ENCODE measurements at places on chromosomes 2 and 18.

GRCh38 chr2:221822416-221822815 is 250.3 kb upstream of the EPHA4 start:
- no peak for DNase-seq

- no peak for DNase-seq
Measured at GRCh38 chr2:200127848-200128247, 172.5 kb downstream of the MAIP1 start.

DNA sequence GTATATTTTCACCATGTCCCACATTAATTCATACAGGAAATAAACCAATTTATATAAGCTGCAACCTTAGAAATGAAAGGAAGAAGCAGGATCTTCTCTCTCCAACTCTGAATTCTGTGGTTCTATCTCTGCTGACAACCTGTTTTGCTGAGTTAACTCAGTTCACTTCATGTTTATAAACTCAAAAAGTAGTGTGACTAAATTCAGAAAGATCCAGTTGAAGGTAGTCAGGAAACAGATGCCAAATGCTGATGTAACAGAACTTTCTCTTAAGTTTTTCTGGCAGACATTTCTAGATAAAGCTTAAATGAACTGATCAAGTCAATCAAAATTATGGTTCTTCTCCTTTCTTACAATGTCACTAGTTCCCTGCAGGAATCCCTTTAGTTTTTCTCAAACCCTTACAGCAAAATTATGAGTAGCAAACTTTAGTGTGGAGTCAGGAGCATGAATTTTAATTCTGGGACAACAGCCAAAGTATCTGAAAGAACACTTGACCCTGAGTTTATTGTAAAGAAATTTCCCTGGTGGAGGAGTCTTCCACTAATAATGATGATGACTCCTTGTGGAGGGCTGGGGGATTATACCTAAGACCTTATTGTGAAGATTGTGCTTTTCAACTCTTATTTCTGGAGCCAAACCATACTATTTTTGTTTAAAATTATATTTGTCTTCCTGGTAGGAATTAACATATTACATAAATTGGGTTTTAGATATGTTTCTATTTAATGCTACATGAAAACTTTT is 216.9 kb downstream of the MYO3B start:
- DNase-seq = peak; percentile 14

DNA sequence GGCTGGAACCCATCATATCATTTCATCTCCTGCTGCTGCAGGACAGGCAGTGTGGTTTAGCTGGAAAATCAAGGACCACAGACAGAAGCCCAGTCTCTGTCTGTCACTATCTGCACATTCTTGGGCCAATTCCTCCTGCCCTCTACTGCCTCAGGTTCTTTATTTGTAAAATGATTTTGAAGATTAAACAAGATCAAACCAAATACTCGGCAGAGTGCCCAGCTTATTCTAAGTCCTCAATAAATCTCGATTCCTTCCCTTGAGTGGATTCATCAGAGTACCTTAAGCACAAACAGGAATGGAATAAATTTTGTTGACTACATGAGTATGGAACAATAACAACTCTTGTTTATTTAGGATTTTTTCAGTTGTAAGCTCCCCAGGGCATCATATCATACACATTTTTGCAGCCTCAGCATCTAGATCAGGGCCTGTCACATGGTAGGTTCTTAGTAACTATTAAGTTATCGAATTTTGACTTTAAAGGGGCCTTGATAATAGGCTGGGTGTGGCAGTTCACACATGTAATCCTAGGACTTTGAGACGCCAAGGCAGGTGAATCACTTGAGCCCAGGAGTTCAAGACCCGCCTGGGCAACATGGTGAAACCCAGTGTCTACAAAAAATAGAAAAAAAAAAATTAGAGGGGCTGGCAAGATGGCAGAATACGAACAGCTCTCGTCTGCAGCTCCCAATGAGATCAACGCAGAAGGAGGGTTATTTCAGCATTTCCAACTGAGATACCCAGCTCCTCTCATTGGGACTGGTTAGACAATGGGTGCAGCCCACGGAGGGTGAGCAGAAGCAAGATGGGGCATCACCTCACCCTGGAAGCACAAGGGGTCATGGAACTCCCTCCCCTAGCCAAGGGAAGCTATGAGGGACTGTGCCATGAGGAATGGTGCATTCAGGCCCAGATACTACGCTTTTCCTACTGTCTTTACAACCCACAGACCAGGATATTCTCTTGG is 11.1 kb downstream of the RHOB start:
- no peak for DNase-seq

- no peak for DNase-seq
Measured at GRCh38 chr2:105291981-105292380, 37.6 kb downstream of the TGFBRAP1 start.

- no peak for DNase-seq
Measured at GRCh38 chr2:58347810-58348209, 106.7 kb upstream of the FANCL start.

DNA sequence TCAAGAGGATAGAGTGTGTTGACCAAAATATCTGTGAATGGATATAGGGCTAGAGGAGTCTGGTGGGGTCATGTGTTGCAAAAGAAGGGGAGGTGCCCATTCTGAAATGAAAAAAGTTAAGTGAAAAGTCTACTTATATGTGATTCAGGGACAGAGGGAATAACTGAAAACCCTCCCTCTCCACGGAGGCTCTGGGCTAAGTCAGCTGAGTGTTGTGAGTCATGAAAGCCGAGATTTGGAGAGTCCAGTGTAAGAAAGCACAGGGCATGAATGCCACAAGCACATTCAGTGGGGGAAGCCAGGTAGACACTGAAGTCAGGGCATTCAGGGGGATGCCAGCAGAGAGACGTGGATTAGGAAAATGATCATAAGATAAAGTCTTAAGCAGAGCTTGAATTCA is 871.9 kb downstream of the TSN start:
- no peak for DNase-seq

DNA sequence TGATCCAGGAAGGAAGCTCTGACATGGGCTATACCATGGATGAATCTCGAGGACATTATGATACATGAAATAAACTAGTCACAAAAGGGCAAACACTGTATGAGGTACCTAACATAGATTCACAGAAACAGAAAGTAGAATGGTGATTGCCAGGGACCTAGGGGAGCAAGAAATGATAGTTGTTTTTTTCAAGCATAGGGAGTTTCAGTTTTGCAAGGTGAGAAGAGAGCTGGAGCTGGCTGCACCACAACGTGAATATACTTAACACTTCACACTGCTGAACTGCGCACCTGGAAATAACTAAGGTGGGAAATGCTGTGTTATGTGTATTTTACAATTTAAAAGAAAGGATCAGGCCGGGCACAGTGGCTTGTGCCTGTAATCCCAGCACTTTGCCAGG is 13.2 kb upstream of the AGAP1 start:
- no peak for DNase-seq

GRCh38 chr18:24212939-24213338 is 74.1 kb downstream of the CABYR start:
- no peak for DNase-seq

DNA sequence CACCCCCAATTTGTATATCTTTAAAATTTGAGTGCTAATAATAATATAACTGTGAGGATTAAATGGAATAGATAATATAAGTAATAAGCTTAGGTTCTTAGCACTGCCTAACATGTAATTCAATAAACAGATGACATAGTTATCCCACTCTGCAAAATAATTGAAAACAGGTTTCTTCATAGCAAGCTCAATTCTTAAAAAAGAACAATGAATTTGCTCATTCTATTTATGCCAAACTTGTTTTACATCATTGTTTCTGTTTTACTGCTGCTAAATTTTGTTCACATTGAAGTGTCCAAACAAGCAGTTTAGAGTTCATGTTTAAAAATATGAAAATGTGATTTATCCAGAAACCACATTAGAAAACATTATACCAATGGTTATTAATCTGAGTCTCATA is 217.0 kb downstream of the MBD5 start:
- no peak for DNase-seq

- DNase-seq = peak; percentile 8
Measured at GRCh38 chr2:227577555-227577954, 21.1 kb upstream of the SCYGR2 start.

DNA sequence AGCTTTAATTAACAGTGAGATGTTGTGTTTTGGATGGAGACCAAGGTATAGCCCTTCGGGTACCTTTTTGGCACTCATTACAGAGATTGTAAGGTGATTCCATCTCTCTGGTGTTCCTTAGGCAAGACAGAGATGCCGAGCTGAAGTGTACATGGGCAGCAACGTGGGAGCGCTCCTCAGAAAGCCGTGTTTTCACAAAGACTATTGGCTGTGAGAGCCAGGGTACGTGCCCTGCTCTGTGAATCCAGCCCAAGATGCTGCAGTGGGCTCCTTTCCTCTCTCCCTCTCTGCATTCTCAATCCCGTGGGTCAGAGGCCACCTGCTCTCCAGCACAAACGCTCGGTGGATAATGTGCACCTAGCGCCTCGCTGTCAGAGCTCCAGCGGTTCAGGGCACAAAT is 203.0 kb upstream of the EPHA4 start:
- DNase-seq = peak; percentile 16

DNA sequence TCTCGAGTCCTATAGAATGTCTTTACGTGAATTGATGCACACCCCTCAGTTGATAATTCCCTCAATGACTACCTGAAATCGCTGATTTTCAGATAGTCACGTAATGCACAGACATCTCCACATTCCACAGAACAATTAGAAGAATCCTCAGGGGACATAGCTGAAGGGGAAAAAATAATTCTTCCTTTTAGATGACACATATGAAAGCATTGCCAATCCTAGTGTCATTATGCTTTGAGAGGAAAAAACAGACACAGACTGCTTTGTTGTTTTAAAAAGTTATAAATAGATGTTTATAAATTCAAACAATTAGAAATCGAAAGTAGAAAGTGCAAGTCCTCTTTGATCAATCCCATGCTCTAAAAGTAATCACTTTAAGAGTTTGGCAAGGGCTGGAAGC is 100.6 kb upstream of the FN1 start:
- no peak for DNase-seq

GRCh38 chr18:76670564-76671288 is 151.6 kb upstream of the ZNF236 start:
- DNase-seq = no peak

DNA sequence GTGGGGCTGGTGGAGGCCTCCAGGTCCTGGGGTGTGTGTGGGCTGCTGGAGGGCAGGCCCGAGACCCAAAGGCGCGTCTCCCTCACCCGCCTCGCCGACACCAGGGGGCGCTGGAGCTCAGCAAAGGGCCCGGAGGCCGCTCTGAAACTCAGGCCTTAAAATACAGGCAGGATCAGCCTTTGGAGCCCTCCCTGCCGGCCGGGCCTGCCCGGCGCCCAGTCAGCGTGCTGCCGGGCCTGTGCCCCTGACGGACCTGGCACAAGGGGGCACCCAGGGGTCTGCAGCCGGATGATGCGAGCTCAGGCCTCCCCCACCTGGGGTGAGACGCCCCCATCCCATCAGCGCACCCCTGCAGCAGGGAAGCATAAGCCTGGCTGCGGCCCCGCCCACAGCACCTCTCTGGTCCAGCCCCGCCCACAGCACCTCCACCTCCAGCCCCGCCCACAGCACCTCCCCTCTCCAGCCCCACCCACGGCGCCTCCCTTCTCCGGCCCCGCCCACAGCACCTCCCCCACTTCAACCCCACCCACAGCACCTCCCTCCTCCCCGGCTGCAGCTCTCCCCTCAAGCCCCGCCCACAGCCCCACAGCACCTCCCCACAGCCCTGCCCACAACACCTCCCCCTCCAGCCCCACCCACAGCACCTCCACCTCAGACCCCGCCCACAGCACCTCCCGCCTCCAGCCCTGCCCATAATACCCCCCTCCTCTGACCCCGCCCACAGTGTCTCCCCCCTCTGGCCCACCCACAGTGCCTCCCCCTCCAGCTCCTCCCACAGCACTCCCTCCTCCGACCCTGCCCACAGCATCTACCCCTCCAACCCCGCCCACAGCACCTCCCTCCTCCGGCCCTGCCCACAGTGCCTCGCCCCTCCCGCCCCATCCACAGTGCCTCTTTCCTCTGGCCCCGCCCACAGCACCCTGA is 92.8 kb upstream of the OTOS start:
- peak; percentile 48 for DNase-seq

- no peak for DNase-seq
Measured at GRCh38 chr18:10755855-10756254, 230.0 kb downstream of the NAPG start.

- DNase-seq = no peak
Measured at GRCh38 chr2:10065773-10066055, 14.5 kb downstream of the CYS1 start.

- DNase-seq = no peak
Measured at GRCh38 chr2:96759548-96759947, 1.2 kb upstream of the CNNM4 start.

- DNase-seq = no peak
Measured at GRCh38 chr18:11860594-11861450, 9.6 kb downstream of the CHMP1B start.

DNA sequence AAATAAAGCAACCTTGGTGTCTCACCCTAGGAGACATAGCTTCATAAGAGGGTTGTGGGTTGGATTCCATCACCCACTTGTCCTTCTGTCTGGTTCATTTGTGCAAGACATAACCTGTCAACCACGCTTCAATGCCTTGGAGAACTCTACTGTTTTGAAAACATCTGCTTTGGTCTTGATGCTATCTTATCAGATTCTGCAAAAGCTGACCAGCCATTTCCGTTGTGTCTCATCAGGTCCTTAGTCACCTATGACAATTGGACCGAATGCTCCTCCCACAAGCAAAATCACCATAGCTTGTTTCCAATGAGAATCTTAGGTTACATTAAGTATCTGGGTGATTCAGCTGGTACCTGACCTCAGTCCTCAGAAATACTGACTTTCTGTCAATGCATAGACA is 35.4 kb downstream of the STAT4 start:
- no peak for DNase-seq

GRCh38 chr2:27373567-27373966 is 3.2 kb downstream of the SNX17 start:
- DNase-seq = no peak

GRCh38 chr18:36402765-36403396 is 105.4 kb downstream of the FHOD3 start:
- DNase-seq = peak; percentile 38

GRCh38 chr2:24763843-24764242 is 29.3 kb downstream of the PTRHD1 start:
- DNase-seq = no peak

DNA sequence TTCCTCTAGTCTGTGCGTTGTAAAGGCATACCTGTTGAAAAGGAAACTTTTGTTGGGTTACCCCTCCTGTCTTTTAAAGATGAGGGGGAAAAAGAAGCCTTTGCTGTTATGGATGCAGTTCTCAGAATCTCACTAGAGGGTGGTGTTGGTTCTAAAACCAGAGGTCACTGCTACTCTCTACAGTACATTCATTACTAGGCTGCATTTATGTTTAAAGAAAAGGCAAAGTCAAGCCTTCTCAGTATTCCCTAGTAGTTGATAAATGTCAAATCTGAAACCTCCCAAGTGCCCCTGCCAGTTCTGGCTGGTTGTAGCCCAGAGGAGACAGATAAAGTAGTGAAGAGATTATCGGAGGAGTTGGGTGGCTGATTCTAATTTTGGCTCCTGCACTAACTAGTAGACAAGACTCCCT is 1.4 kb upstream of the PLCL1 start:
- peak; percentile 69 for DNase-seq

GRCh38 chr2:236782938-236783337 is 213.3 kb downstream of the ACKR3 start:
- no peak for DNase-seq
